K562 (cell line): ENCODE measurements at places on chromosomes 4 and X. TPM values are rescaled to one million over a fixed set of nuclear protein-coding genes. Genes with fewer than 3 reads are reported as not detected.

Gene RTL5
- not detected in 2 replicates for total RNA-seq

DNA sequence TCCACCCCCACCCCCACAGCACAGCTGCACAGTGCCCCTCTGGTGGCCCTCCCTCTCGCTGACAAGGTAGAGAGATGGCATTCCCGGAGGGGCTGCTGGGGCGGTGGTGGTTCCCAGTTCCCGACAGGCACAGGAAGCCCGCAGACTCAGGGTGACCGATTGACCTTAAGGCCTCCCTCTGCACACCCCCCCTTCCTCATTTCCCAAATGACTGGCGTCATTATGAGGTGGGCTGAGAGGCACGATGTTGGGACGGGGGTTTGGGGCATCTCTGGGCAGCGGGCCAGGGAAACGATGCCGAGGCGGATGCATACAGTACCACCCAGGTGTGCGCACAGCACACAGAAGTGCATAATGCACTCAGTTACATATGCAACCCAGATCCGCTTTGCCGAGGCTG, 3.5 kb upstream of the TIMP1 start:
- DNase-seq, result no peak

GRCh38 chrX:115452251-115452650, 108.7 kb upstream of the PLS3 start:
- no peak for DNase-seq

DNA sequence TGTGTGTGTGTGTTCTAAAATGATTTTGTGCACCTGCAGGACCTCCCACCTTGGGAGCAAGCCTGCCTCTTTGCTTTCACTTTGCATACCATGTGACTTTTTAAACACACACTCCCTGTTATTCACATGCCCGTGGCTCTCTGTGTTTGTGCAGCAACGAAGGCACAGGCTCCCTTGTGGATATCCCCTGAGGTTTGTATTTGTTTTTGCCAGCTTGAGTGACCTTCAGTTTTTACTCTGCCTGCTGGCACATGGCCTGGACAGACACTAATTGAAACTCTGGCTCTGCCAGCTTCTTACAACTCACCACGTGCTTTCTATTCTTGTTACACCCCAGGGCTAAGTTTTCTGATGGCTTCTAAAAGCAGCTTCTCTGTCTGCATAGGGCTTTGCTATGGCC, 885.8 kb downstream of the SH3BGRL start:
- no peak for DNase-seq

DNA sequence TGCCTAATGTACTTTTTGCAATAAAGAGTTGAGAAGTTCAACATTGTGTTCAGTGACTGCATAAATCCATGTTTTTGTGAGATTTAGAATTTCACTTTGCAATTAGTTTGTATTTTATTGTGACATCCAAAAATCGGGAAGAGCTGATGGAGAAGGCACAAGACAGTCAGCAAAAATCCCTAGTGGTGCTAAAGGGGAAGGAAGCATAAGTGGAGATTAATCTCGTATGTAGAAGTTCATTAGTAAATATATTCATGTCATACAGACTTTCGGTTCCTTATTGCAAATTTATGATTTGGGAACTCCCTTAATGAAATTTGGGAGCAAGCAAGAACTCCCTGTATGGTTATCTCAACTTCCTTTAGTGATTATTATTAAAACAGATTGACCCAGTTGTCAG, 57.8 kb upstream of the SLC39A8 start:
- DNase-seq, result no peak

DNA sequence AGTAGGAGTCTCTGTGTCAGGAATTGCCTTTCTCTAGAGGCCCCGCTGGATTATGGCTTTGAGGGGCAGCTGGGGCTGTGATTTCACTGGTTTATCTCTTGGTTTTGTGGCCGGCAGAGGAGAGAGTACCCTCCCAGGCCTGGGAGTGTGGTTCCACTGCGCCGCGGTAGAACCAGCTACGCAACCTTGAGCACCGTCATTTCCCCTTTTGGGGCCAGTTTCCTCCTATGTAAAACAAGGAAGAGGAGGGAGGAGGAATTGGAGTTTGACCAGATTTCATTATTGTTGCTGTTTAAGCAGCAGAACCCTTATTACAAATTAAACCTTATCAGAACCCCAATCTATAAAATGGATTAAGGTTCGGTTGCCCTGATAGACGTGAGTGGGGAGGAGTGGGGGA, 4.4 kb downstream of the SOX3 start:
- DNase-seq, result no peak

GRCh38 chrX:41912923-41913322, 10.4 kb downstream of the CASK start:
- DNase-seq, result no peak

Gene PABPC5
- total RNA-seq, result not detected in 2 replicates

Gene DOK7
- not detected in 2 replicates for total RNA-seq

Gene PAGE2B
- total RNA-seq, result 8.6 and 9.3 TPM in 2 replicates

GRCh38 chr4:157270108-157270507, 49.6 kb downstream of the GRIA2 start:
- no peak for DNase-seq

- DNase-seq, result no peak
These were observed 2017.6 kb upstream of the IGFBP7 start for GRCh38 chr4:59127743-59128142.

GRCh38 chrX:44843318-44843702, 511 bp upstream of the DUSP21 start:
- DNase-seq, result peak; percentile 10

GRCh38 chr4:38911257-38911656, 43.7 kb downstream of the FAM114A1 start:
- DNase-seq, result no peak

- no peak for DNase-seq
These were observed 148.7 kb downstream of the FGF16 start for GRCh38 chrX:77595848-77596247.
